ENCODE measurements at places on chromosomes 6 and 20. TPM values are rescaled to one million over a fixed set of nuclear protein-coding genes. Genes with fewer than 3 reads are reported as not detected.

- DNase-seq = no peak
Measured at GRCh38 chr6:109867970-109868358, 110.1 kb upstream of the GPR6 start.

DNA sequence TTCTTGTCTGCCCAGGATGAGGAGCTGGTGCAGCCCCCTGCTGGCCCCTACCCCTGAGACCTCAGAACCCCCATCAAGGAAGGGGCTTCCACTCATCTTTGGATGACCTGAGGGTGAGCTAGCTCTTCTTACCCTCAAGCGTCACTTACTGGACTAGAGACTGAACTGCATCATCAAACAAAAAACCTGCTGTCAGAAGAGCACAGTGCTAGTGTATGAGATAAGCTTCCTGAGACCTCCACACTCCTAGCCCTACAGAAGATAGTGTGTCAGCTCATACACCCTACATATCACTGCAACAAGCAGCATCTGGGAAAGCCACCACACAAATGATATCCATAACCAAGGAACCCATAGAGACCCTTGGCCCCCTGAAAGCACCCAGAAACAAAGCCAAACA is 15.0 kb downstream of the SLC22A16 start:
- no peak for DNase-seq

- DNase-seq = no peak
Measured at GRCh38 chr6:111723412-111723970, 117.8 kb upstream of the TRAF3IP2 start.

The FAM83B gene
- not detected for polyA plus RNA-seq

The CLIC5 gene
- polyA plus RNA-seq = 0.76 TPM

- DNase-seq = no peak
Measured at GRCh38 chr6:136962661-136963060, 40.6 kb downstream of the SLC35D3 start.

- no peak for DNase-seq
Measured at GRCh38 chr6:102553214-102553613, 1159.7 kb downstream of the GRIK2 start.

The AGER gene
- not detected for polyA plus RNA-seq

DNA sequence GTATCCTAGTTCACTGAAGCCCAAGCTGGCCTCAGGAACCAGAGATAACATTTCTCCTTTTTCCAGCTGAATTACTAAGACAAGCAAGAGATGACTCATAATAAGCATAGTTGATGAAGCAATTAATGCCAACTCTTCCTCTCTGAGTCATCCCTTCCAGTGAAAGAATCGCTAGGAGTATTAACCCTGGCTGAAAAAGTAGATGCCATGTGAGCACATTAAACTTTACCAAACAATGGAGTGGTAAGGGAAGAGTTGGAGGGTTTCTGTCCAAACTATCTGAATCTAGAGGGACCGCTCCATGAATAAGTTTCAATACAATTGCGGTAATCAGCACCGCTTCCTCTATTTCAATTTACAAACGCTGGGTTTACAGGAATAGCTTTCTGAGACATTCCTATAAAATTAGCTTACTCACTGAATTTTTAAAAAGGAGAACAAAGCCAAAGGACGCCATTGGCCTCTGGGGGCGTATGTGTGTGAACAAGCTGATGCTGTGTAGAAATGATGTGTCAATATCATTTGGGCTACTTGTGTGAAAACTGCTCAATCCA is 48.3 kb downstream of the ATXN1 start:
- no peak for DNase-seq

- DNase-seq = no peak
Measured at GRCh38 chr6:108587258-108588059, 26.7 kb downstream of the FOXO3 start.

The BMP7 gene
- polyA plus RNA-seq = not detected

- no peak for DNase-seq
Measured at GRCh38 chr6:136501514-136501913, 48.7 kb downstream of the MAP7 start.

DNA sequence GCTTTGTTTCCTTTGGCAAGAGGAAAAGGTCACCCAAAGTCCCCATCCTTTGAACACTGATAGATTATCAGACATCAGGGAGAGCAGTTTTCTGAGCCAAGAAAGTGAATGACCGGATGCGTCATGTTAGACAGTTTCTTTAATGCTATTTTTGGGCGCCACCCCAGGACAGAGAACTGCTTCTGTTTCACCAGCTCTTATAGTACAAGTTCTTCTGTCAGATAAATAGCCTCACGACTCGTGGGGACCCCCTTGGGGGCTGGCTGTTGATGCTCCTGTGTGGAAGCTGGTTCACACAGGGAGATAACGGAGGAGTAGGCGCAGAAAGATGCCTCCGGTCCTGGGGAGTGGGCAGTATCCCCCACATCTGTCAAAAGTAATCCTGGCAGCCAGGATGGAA is 54.6 kb downstream of the NPEPL1 start:
- no peak for DNase-seq

GRCh38 chr20:17643531-17644188 is 38.4 kb downstream of the RRBP1 start:
- no peak for DNase-seq

DNA sequence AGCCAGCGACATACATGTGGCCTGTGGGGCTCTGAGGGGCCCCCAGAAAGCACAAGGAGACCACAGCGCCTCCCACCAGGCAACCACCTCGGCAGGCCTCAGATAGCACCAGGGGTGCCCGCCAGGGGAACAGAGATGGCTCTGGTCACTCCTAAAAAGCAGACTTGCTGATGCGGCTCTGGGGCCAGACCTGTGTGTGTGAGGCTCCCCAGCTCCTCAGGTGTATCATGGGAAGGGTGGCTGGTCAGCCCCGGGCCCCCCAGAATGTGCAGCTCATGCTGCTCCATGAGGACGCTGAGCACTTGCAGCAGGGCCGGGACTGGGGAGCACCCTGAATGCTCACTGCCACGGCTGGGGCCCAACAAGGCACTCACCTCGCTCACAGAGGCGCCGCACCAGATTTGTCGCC is 60.2 kb downstream of the PYGB start:
- no peak for DNase-seq

DNA sequence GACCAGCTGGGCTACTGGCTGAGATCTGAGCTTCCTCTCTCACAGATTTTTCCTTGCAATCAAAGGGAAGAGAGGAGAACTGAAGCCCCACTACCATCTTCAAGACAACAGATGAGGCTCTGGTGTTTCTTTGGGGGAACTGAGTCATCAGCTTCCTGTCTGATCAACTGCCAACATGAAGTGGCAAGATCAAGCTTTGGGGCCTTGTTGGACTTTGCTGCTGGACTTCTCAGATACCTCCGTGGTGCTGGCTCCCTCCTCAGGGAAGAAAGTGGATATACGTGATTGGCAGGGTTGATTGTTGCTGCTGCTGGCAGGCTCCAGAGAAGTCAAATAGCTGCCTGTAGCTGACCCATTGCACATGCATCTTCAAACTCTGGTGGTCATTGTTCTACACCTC is 3.6 kb upstream of the TOX2 start:
- DNase-seq = no peak

DNA sequence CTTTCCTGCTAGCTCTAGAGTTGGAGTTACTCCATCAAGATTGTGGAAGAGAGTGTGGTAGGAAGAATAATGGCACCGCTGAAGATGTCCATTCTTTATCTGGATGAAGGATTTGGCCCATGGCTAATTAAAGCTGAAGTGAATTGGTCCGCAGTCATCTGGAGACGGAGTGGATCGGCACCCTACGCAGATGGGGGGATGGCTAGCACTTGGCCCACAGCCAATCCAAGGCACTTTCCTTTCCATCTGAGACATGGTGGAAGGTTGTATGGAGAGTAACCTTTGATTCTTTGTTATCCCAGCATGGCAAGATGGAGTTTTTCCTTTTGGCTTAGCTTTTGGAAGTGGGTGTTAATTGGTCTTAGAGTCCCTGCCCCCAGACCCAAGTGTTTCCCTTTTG is 88.3 kb downstream of the JPH2 start:
- DNase-seq = no peak

GRCh38 chr6:12423832-12424231 is 133.7 kb downstream of the EDN1 start:
- DNase-seq = no peak

The BYSL gene
- 5.0 TPM for polyA plus RNA-seq

DNA sequence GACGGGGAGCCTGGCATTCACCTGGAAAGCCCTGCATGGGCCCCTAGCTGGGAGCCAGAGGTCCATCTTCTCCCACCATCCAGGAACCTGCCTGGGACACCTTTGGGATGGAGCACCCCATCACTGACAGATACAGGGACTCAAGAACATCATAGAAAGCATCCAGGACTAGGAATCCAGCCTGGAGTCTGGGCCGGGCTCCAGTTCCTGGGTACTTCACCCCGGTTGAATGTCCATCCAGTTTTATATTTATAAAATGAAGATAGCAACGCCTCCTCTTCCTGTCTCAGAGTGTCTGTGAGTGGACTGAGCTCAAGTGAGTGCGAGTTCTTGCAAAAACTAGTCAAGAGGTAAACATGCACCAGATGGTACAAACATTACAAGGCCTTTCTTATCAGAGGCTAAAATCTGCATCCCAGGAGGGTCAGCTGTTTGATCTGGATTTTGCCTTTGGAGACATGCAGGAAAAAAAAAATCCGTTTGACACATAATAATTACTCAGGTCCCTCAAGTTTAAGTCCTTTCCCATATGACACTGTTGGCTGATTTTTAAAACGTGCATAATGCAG is 27.4 kb downstream of the ZC3H12D start:
- DNase-seq = no peak

DNA sequence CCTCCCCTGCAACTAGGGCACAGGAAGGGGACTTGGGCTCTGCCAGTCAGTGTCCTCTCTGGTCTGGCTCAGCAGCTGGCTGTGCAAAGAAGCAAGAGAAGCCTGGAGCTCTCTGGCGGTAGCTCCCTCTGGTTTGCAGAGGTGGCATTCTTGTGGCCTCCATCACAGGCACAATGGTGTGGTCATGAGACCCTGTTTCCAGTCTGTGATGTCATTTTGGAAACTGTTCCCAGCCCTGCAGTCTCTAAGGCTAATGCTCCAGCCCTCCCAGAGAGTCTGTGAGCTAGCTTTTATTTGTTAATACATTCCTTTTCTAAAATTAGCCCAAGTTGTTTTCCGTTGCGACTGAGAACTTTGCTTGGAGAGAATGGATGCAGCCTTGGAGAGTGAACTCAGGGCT is 69.5 kb upstream of the FOXQ1 start:
- no peak for DNase-seq

The NR2E1 gene
- not detected for polyA plus RNA-seq

DNA sequence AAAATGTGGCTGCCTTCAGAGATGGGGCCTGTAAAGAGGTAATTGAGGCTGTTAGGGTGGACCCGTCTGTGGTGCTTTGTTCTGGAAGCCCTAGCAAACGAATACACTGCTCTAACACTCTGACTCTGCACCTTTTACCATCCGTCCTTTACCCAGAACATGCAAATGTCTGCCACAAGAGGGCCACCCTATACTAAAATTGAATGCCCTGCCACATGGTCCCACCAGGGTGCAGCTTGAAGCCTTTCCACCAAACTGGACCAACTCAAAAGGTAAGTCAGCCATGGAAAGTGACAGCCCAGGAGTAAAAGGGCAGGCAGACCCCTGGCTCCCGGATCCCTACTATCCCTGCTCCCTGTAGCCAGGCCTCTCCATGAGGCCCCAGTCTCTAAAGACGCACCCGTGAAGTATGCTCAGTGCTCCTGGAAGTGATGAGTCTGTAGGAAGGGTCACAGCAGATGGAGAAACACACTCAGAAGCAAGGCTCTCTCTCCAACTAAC is 5.8 kb upstream of the BFSP1 start:
- peak; percentile 67 for DNase-seq

The BNIP5 gene
- not detected for polyA plus RNA-seq

DNA sequence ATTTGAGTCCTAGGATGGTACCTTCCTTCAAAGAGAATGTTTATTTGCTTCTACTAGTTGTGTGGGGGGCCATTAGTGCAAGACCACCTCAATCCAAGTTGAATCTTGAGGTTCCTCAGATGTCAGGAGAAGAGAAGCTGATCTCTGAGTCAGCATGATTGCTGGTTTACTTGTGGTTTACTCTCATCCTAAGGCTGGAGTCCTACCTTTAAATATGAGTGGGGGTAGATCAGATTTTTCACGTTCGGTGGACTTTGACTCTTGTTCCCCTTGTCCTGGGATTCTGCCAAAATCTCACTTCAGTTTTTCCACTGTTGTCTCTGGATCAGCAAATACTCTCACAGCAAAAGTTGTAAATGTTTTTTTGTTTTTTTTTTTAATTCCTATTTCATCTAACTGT is 84.6 kb upstream of the F13A1 start:
- no peak for DNase-seq

- no peak for DNase-seq
Measured at GRCh38 chr6:48084201-48084600, 26.8 kb downstream of the PTCHD4 start.

DNA sequence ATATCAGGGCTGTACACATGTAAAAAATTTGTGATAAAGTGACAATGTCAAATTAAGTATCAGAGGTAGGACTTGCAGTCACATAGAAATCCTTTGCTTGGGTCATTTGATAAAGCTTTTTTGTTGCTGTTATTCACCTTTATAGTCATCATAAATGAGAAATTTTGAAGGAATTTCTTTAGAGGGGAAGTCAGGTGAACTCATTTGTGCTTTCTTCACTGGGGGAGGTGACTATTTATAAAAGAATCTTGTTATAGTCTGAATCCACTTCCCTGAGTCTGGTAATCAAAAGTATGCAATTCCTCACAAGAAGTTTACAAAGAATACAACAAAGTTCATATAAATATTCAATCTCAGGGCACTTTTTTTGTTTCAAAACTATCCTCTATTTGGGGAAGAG is 47.7 kb downstream of the FRK start:
- no peak for DNase-seq

DNA sequence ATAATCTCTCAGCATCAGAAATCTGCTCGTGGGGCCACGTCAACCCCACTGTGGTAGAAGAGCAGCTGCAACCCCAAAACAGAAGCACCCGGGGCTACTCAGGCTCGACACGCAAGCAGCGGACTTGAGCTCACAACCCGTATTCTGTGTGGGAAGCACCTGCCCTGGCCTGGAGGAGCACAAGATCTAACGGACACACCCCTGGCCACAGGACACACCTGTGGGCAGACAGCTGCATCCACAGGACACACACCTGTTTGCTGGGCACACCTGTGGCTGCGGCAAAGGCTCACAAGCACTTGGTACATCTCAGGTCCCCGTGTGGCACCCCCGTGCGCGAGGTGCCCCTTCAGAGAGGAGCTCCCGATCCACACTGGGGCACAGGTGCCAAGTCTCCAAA is 36.5 kb downstream of the ZBTB46 start:
- DNase-seq = no peak

Data from CD4-positive, CD25-positive, alpha-beta regulatory T cell (primary cell).